CD4-positive, alpha-beta T cell treated with Interleukin-4 for 1 hour (primary cell): ENCODE measurements at places on chromosomes 3 and 15.
A peak's percentile ranks its signal among the peaks of the same experiment; 100 is the strongest.

- DNase-seq = peak; percentile 88
Observed at GRCh38 chr15:45457641-45458539, 64.7 kb downstream of the SLC30A4 start.

- DNase-seq = peak; percentile 52
Observed at GRCh38 chr3:33096093-33096868, 665 bp downstream of the GLB1 start.

DNA sequence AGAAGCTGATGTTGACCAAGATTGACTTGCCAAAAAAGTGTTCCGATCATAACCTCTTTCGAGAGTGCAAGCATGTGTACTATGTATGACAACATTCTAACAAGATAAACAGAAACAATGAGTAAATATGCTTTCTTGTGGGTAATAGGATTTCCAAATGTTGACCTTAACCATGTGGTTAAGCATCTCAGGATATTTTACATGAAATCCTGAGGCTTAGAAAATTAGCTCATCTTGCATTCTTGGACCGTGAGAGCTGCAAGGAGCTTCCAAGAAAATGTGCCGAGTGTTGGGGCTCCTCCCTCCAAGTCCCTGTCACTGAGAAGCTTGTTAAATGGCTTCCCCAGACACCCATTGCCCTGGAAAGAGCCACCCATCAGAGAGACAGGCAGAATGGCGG is 50.1 kb downstream of the C3orf20 start:
- no peak for DNase-seq

DNA sequence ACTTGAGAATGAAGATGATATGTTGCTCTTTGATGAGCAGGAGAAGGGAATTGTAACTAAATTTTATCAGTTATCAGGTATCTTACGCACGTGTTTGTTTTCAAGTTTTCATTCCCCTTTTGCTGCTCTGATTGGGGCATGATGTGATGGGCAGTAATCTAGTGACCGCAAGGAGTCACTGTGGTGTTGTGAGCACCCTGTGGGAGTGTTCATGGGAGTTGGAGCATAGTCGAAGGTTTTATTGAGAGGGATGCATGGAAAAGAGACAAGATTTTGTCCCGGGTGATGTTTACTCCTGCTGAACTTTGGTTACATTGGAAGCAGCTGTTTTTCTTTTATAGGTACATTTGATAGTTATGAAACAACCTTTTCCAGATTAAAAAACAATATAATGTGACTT is 2.1 kb downstream of the FAN1 start:
- DNase-seq = no peak

DNA sequence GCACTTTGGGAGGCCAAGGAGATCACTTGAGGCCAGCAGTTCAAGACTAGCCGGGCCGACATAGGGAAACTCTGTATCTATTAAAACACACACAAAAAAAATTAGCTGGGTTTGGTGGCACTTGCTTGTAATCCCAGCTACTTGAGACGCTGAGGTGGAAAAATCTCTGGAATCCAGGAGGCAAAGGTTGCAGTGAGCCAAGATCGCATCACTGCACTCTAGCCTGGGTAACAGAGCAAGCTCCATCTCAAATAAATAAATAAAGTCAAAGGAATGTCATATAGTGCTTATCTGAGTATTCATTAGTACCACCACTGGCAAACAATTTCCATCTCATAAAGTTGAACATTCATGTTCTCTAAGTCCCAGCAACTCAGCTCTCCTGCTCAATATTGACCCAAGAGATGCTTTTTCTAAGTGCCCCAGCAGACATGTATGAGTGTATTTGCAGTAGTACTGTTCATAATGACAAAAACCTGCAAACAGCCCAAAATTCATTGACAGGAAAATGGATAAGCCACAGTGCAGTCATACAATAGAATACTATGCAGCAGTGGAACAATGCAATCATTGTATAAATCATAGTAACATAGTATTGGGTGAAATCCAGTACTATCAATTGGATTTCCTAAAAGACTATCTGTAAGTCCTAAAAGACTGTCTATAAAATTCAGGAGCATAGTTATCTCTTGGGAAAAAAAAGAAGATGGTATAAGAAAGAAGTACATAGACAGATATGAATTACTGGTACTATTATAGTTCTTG is 751.5 kb upstream of the LMCD1 start:
- no peak for DNase-seq

DNA sequence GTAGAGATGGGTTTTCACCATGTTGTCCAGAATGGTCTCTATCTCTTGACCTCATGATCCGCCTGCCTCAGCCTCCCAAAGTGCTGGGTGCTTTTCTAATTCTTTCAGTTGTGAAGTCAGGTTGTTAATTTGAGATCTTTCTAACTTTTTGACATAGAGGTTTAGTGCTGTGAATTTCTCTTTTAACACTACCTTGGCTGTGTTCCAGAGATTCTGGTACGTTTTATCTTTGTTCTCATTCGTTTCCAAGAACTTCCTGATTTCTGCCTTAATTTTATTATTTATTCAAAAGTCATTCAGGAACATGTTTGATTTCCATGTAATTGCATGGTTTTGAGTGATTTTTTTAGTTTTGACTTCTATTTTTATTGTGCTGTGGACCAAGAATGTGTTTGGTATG is 63.5 kb upstream of the CCDC54 start:
- no peak for DNase-seq

GRCh38 chr3:21226086-21226485 is 524.9 kb downstream of the ZNF385D start:
- DNase-seq = no peak

GRCh38 chr3:114217266-114217665 is 20.1 kb downstream of the ZNF80 start:
- DNase-seq = no peak

DNA sequence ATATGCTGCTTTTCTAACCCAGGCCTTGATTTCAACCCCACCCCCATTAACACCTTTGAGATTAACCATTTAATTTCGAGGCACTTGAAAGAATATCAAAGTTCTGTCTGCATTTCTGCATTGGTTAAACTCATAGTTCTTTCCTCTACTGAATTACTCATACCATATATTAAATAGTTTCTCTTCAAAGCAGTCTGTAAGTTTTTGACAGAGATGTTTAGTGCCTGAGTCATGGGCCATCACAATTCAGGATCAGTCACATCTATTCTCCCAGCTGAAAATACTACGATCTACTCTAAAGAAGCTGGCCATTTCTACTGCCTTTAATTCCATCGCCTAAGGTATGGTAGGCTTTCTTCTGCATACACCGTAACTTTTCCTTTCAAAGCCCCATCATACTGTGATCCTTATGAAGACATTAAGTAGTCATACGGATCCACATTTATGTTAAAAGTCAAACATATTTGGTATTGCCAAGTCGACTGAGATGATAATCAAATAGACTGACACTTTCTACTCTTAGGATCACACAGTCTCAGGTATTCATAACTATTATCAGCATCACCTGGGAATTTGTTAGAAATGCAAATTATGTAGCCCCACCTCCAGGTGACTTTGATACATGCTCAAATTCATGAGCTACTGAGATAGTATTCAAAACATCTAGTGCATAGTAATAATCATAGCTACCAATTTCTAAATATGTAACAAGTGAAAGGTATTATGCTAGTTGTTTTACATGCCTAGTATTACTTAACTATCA is 489.4 kb upstream of the IL12A start:
- DNase-seq = no peak

DNA sequence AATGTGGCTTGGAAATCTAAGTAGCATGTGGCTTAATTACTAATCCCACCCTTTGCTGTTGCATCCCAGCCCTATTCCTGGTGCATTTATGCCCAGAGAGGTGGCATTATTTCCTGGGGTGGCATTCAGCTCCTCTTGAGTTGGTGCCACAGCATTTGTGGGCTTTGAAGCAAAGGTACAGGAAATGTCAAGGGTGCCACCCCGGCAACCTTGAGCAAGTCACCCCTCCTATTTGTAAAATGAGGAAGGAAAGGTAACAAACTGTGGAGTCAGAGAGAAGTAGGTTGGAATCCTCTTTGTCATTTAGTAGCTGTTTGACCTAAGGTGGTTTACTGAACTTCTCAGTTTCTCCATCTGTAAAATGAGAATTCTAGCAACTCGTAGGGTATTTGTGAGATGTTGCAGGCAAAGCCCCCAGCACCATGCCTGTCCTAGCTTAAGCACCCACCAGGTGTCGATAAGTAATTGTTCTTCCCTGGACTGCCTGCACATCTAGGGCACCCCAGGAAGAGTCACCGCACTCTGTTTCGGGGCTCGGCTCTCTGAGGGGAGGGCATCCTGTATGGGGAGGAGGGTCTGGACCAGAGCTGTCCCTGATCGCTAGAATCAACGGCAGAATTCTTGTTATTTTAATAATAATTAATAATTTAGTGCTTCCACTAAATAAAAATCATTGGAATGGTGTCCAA is 17.1 kb downstream of the ISG20 start:
- no peak for DNase-seq

- no peak for DNase-seq
Observed at GRCh38 chr3:195210266-195210973, 60.5 kb downstream of the XXYLT1 start.
